ENCODE measurements at places on chromosomes 11 and 22.

DNA sequence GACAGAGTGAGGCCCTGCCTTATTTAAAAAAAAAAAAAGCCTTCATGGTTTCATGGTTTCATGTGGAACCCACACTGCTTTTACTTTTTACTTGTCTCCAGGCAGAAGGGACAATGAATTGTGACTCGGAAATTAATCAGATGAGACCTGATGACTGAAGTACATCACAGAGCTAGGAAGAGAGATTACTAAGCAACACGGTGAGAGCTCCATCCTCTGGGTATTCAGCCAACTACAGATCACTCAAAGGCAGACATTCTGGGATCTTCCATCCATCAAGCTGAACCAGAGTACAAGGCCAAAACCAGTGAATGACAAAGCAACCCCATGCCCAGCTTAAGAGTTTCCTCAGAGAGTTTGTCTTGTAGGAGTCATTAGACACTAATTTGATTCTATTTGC lies 433.2 kb downstream of the SOX6 start:
- DNase-seq = no peak

GRCh38 chr11:20155683-20156279 lies 4.5 kb downstream of the DBX1 start:
- no peak for DNase-seq

- no peak for DNase-seq
These were observed 132.9 kb downstream of the RASSF10 start for GRCh38 chr11:13141731-13142709.

- DNase-seq = no peak
These were observed 122.7 kb upstream of the FAT3 start for GRCh38 chr11:92101920-92102319.

GRCh38 chr11:27693398-27693797 lies 6.9 kb downstream of the BDNF start:
- no peak for DNase-seq

GRCh38 chr11:118618115-118618990 lies 10.9 kb downstream of the PHLDB1 start:
- DNase-seq = no peak

DNA sequence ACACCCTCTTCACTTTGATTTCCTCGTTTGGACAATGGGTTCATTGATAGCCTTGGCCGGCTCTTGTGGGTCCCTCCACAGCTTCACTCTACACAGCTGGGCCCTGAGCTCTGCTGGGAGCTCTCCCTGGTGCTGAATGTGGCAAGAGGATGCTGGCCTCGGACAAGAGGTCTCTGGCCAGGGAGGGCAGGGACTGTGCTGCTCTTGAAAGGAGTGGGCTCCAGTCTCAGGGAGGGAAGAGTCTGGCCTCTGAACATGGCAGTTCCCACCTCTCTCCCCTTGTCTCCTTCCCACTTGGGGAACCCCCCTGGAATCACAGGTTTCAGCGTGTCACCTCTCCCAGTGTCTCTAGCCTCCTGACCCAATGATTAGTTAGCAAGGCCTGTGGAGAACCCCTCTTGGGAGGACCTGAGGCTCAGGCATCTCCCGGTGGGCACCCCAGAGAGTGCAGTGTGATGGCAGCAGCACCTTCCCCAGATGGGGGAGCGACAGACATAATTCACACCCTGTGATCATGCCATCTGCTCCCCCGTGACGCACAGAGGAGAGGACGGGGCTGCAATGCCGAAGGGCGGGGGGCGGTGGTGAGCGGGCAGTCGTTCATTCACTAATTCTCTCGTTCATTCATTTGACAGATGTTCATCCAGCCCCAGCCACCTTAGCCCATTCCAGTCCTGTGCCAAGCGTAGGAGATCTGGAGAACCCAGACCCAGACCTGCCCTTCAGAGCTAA lies 2.8 kb upstream of the CABP7 start:
- no peak for DNase-seq

DNA sequence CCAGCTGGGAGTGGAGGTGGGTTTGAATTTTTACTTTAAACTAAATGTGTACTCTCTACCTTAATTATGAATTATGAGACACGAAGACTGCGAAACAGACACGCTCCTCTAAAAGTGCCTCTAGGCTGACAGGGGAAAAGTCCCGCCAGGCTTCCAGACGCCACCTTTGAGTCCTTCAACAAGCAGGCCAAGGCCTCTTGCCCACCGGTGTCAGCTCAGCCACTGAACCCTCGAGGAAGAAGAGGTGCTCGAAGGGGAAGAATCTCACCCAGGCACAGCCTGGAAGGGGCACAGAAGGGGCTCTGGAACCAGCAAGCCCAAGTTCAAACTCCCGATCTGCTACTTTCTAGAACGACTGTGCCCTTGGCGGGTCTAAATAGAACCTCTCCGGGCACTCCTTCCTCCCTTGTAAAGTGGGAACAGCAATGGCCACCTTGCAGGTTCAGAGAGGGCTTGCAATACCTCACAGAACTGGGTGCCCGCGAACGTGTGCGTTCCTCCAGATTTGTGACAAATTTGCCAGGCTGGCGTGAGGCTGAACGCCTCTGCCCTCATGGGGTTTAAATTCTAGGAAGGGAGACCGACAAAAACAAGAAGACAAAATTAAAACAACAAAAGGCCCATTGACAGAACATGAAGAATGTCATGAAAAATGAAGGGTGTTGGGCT lies 158.5 kb upstream of the GRK3 start:
- no peak for DNase-seq

DNA sequence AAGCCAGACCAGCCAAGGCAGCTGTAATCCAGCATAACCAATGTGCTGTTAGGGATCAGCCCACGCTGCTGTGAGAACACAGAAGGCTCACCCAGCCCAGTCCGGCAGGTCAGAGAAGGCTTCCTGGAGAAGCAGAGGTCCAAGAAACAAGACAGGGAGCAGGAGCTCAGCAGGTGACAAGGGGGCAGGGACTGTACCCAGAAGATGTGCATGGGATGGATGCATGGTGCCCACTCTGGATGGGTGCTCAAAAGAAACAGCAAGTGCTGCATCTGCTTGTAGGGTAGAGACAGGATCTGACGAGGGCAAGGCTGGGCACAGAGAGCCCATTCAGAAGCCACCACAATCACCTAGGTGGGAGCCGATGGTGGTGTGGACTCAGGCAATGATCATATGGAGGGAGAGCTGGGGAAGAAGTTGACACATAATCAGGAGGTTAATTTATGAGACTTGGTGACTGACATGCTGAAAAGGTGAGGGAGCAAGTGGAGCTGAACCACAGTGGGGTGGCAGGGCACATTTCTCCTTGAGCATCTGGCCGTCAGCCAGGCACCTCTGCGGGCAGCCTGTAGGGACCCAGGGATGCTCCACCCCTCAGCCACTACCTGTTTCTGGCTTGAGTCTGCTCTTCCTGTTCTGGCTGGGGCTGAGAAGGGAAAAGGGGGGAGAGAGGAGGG lies 102.3 kb upstream of the DRD2 start:
- no peak for DNase-seq

DNA sequence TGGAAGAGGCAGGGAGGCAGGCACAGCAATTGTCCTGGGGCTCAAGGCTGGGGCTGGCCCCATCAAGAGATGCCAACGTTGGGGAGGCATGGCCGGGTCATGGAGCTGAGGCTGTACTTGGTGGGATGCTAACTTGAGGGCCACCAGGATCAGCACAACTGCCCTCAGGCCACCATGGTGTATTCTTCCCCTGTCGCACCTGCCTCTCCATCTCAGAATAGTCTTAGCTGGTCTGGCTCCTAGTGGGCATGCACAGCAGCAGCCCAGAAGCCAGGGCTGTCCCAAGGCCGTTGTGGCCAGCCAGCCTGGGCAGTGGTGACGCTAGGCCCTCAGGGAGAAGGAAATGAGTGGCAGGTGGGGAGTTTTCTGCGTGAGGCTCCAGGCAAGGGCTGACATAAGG lies 91.3 kb downstream of the DHCR7 start:
- no peak for DNase-seq

- no peak for DNase-seq
These were observed 19.1 kb downstream of the TUB start for GRCh38 chr11:8100158-8100557.

DNA sequence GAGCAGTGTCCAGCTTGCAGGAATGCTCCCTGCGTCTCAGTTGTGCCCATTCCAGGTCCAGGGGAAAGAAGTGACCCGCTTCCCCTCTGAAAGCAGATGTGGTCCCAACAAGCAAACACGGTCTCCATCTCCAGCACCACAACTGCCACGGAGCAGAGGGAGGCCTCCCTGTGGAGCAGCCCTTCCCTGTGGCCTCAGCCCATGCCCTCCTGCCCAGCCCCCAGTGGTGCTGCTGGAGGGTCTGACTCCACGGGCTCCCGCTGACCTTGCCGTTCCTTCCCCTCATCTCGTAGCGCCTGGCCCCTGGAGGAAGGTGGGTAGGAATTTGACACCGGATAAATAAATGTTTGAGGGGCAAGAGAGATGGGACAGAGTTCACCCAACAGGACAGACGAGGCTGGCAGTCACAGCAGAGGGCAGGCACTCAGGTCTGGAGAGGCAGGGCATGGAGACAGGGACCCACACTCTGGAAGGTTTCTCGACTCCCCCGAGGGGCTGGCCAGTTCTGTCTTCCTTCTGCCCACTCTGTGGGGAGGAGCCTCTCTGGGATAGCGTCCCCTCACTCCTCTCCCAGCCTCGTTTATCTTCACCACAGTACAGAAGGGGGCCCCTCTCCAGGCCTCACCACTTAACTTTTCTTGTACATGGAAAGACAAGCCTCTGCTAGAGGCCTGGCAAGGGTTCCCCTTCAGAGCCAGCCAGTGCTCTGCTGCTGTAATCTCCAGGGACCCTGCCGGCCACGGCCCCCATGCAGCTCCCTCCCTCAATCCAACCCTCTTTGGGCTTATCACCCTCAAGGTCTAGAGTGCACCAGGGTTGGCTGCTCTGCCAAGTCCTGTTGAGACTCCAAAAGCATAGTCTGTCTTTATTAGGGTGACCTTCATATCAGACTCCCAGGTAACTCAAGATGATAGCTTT lies 7.5 kb upstream of the ST3GAL4 start:
- no peak for DNase-seq

DNA sequence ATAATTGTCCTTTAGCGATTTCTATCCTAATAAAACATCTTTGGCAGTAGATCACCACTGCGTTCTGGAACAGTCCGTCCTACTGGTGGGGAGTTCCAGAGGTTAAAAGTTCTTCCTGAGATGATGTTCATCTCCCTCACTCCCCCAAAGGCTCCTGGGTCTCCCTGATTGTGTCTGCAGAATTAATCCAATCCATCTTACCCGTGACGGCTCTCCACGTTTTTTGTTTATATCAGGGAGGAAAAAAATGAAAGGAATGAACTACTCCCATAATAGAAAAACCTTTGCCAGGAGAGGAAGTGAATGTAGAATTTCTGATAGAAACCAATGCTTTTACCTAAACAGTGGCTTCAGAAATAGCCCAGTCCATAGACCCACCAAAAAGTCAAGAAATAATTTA lies 81.6 kb downstream of the LARGE1 start:
- DNase-seq = no peak

DNA sequence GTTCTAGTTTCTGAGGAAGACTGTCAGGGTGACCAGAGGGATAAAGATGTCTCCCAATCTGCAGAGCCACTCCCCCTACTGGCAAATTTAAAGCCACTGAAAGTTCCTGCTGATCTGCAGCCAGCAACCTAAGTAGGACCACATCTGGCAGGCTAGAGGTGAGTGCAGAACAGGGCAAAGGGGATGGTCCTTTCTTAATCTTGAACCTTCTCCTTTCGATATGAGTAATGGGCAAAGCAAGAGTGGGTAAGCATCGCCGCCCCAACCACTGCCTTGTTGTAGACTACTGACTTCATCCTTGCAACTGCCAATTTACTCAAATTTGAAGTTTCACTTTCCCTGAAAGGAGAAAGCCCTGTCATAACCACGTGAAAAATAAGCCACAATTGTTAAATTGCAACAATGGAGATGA lies 30.7 kb downstream of the SCUBE2 start:
- DNase-seq = no peak

DNA sequence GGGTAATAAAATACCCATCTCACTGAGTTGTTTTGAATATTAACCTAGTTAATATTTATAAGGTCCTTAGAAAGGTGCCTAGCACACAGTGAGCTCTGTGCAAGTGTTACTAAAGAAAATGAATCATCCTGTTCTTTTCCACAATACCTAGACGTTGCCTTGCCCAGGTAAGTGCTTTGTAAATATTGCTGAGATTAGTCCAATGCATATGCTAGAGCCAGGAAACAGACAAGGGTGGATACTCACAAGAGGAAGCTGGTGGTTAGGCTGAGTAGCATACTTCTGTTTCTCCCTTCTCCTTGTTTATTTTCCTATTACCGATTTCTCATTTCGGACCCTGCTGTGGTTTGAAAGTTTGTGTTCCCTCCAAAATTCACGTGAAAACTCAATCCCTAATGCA lies 58.1 kb upstream of the BARX2 start:
- no peak for DNase-seq

- no peak for DNase-seq
These were observed 99.6 kb downstream of the CSNK2A3 start for GRCh38 chr11:11253497-11253896.

GRCh38 chr22:18067548-18068341 lies 10.0 kb upstream of the PEX26 start:
- no peak for DNase-seq

DNA sequence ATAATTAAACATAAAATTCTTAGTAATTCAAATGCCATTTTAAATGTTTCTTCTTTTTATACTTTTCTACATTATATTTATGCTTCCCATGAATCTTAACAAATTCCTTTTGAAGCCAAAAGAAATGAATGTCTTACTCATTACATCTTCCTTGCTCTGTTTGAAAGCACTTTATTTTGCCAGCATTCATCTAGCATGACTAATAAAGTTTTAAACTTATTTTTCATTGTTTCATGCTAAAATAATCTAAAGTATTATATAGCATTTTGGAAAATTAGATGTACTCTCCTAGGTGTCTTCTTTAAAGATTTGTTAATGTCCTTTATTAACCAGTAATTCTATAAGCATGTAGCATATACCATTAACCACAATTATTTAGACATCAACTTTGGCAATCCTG lies 9.7 kb upstream of the PIWIL4 start:
- no peak for DNase-seq

- DNase-seq = no peak
These were observed 29.4 kb upstream of the XKR3 start for GRCh38 chr22:16854631-16855030.

- no peak for DNase-seq
These were observed 41.8 kb downstream of the TMPRSS5 start for GRCh38 chr11:113664069-113664980.

DNA sequence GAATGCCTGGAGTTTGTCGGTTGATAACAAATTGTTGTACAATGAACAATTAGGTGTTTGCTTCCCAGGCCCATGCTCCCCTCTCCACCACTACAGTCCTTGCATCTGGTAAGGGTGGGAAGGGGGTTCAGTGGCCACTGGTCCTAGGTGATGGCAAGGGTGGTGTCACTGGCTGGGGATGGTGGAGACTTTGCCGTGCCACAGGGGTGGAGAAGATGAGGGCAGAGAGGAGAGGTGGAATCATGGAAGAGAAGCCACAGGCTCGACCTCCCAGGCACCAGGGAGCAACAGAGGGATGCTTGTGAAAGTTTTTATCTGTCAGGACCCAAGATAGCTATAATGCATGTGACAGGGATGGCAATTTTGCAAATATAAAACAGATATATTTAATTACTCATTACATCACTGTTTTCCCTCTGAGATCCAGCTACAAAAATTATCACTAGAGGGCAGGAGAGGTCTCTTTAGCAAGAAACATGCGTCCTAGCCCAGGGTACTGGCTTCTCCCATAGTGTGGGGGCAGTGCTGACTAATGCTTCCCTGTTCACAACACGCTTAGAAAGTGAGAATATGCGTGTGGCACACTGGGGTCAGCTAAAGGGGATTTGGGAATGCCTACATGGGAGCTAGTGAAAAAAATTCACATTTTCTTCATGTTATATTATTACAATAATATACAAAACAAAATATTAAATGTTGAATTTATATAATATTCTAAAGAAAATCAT lies 49.0 kb upstream of the AMPD3 start:
- DNase-seq = no peak

Data from central memory CD8-positive, alpha-beta T cell (primary cell).